KG1 (cell line): ENCODE measurements at places on chromosomes 7 and 10.

- no peak for DNase-seq
Observed at GRCh38 chr7:85239109-85239508, 52.3 kb upstream of the SEMA3D start.

- DNase-seq, result no peak
Observed at GRCh38 chr7:155815332-155816191, 3.3 kb upstream of the SHH start.

DNA sequence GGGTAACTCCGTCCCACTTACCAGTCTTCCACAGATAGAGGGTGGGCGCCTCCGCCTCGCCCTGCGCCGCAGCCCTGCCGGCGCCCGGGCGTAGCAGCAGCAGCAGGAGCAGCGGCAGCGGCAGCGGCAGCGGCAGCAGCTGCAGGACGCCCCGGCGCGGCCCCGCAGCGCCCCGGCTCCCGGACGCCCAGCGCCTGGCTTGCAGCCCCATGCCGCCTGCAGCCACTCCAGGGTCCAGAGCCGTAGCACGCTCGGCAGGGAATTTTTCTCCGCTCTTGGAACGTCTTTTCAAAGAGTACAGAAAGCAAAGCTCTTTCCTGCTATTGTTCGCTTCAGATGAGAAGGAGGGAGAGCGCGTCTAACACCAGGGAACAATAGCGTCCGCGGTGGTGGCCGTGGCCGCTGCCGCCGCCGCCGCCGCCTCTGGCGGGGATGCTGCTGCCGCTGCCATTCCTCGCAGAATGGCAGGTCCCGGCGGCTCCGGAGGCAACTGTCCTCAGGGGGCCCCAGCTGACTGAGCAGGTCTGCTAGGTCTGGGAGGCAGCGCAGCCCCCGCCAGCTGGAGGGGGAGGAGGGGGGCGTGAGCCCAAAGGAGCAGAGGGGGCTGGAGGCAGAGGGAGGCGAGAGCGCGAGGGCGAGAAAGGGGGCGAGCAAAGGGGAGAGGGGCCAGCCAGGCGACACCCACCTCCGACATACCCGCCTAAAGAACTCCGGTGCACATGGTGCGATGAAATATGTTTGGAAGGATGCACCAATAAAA, at the start of gene THSD7A:
TSS of gene THSD7A (minus strand) at position 463 of the 760 bp plus-strand sequence. CDS start at position 211, 252 bp downstream.
- DNase-seq, result peak; percentile 25

DNA sequence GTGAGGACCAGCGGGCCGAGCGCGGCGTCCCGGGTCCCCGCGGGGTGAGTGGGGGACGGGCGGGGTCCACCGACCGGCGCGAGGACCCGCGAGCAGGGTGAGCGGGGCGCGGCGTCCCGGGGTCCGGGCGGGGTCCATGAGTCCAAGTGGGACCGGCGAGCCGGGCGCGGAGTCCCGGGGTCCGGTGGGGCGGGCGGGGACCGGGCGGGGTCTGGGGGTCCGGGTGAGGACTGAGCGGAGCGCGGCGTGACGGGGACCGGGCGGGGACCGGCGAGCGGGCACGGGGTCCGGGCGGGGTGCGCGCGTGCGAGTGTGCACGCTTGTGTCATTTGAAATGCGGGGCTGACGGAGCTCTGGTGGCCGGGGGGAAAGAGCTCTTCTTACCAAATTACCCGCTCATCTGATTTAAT, 765 bp downstream of the CELF2 start:
- no peak for DNase-seq

DNA sequence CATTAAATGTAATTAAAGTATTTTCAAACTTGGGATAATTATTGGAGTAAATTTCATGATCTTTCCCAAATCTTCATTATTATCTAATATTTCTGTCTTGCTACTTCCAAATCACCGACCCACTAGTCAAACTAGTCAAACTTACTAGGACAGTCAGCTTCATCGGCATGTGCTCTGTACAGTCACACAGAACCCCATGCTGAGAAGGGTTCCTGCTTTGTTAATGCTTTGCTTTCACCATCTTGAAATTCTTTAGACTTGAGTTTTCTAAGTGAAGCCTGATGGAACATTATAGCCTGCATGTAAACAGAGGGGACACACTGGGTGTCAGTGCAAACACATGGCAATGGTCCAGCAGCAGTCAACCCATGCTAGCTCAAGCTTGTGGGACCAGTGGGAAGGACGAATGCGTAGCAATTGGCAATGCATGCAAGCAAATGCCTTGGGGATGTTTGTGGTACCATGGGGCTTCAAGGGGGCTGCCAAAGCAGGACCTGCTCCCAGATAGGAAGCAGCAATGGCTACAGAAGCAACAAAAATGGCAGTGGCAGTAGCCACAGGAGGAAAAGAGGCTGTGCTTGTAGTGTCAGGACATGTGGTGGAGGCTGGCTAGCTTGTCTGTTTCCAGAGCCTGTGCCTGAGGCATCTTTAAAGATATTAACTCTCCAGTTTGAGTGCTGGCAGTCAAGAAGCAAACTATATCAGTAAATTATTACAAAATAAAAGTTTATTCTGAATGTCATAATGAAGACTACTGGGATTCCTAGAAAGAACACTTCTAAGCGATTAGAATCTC, 441.1 kb upstream of the SEMA3D start:
- DNase-seq, result no peak

DNA sequence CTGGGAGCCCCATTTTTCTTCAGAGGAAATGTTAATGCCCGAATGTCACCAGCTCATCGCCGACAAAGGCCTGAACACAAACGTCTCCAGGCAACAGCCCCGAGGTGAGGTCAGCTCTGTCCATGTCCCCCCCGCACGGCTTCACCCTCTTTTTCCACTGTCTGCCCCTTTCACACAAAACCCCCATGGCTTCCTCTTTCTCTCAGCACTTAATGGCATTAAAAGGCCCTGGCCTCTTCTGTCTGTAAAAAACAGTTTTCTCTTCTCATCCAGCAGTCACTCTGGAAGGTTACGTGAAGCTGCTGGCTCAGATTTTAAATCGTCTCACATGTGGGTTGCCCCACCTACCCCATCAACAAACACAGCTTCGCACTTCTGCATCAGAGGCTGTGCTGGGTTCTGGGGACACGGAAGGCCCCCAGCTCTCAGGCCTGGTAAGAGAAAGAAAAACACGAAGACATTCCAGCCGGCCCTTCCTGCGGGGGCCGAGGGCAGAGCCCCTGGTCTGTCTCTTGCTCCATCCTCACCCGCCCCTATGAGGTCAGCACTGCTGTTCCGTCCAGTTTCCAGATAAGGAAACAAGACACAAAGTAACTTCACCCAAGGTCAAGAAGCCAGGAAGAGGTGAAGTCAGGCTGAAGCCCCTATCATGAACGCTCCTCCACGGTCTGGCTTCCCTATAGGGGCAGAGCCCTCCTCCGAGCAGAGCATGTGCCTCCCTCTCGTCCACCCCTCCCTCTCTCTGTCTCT, 91.1 kb upstream of the PDGFA start:
- DNase-seq, result no peak

- no peak for DNase-seq
Observed at GRCh38 chr10:98431016-98431415, 15.7 kb downstream of the HPS1 start.

DNA sequence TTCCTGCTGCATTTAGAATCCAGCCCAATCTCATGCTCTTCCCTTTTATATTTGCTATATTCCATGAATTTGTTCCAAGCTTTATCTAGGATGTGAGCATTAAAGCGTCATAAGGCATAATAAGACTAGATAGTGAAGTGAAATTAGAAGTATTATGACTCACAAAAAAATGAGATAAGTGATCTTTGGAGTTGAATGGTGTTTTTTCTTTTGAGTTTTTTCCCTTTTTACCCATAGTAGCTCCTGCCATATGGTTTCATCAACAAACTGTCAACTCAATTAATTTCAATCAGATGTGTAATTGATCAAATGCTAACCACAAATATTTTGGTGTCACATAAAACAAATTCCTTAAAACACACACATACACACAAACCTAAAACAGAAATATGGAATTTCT, 17.0 kb downstream of the KLHDC10 start:
- no peak for DNase-seq

DNA sequence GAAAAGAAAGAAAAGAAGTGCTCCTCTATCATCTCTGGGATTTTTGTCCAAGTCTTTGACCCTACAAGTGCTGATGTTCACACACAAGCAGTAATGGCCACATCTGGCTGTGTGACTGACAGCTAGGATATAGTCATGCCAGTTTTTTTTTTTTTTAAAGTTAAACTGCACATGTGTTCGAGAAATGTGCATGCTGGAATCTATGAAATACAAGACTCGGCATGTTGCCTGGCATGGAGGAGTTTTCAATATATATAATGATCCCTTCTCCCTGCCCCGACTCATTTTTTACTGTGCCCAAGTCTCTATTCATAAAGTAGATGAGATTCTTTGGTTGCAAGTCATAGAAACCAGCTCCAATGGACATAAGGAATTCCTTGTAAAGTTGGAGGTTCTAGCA, 60.4 kb upstream of the FGFR2 start:
- no peak for DNase-seq

DNA sequence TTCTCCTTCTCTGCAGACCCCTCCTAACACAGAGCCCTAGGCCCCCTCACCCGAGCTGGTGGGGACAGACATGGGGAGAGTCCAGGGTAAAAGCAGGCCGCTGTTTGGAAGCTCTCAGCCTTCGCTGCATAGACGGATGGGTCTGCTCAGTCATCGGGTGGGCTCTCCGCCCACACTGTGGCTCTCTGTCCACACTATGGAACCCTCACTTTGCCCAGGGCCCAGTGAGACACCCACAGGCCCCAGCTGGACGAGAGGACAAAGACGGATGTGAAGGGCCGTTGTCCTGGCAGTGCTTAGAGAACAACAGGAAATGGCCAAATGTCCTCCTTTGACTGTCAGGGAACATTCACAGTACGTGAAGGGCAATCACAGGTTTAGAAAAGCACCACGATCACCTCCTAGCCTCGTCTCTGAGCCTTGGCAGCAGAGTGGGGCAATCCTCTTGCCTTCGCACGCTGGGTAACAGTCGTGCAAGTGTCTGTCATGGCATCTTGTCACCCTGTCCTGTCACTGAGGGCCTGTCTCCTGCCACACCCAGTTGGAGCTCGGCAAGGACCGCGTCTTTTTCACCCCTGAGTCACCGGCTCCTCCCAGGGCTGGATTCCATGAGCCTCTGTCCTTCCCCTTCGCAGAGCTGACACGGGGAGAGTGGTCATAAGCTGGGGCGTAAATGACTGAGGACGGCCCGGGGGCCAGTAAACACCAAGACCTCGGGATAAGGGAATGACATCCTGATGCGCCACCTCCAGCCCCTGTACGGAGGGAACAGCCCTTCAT, 80.6 kb downstream of the PRKAG2 start:
- no peak for DNase-seq

- DNase-seq, result no peak
Observed at GRCh38 chr10:112634096-112634830, 187.2 kb downstream of the VTI1A start.

DNA sequence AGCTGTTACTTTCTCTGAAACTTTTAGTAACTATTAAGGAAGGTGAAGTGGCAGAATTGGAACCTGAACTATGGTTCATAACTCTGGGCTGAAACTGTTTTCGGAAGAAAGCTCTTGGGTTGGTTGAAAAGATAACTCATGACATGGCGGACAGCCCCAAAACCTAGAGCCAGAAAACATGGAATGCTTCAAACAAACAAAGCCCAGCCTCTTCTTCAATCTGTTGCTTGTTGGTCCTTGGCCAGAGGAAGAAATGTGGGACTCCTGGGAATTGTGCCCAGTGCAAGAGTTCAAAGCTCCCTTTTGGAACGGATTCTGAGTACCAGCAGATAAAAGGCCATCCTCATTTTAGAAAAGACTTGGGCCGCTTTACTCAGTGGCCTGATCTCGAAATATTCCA, 52.9 kb upstream of the CACNB2 start:
- DNase-seq, result no peak

- no peak for DNase-seq
Observed at GRCh38 chr7:151735851-151736402, 141.0 kb downstream of the PRKAG2 start.

DNA sequence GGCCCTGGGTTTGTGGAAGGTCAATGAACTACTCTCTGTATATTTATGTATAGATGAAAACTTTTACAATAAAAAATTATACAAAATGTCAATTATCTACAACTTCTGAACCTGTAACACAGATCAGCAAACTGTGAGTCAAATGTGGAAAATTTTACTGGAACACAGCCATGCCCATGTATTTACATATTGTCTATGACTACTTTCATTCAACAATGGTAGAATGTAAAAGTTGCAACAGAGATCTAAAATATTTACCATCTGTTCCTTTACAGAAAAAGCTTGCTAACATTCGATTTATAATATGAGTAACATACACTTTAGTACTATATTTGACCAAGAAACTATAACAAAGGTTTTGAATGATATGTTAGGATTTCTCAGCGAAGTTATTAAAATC, 481.6 kb downstream of the PARD3 start:
- DNase-seq, result no peak

DNA sequence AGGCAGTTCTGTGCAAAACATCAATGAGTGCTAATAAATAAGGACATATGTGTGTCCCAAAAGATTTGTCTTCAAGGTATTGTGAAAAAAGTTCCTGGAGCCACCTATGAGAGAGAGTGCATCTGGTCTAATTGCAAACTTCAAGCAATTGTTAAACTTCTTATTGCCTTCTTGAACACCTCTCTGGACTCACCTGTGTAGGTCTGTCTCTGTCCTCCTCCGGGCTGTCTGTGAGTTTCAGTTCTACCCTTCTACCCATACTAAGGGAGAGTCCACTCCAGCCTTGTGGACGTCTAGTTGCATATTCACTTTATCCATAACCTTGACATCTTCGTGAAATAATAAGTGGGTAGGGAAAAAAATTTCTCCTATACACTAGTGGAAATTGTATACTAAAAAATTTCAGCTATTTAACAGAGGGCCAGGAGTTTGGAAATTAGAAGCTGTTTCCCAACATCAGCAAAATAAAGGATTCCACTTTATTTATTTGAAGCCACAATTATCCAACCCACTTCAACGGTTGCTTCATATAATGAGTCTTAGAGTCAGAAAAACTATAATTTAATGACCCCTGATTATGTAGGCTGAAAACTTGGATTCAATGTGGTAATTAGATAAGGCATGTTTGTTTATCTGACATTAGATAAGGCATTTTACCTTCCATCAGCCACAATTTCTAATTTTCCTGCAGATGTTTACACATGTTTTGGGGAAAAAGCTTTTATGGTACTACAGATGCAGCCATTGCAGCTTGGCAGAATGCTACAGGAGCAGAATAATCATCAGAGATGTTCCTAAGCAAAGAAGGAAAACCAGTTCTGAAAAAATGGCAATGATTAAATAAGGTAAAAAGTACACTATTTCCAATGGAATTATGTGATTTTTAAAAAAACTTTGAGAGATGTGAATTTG, 150.8 kb upstream of the FAM3C start:
- no peak for DNase-seq

DNA sequence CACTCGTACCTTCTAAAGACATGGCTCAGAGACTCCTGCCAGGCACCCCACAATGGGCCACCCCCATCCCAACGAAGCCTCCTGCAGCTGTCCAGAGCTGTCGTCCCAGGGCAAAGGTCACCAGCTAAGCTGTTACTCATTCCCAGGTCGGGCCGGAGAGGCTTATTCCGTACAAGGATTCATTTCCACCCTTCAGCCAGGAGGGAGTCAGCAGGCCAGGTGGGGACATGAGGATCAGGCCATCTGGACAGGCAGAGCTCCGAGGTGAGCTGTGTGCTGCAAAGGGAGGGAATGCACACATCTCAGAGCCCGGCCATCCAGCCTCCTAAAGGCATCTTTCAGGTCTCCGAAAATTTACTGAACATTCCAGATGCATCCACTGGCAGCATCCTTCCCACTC, 63.9 kb upstream of the NANOS1 start:
- DNase-seq, result no peak
